ENCODE measurements at places on chromosomes 7 and 10.

GRCh38 chr7:43569424-43569823 lies 13.5 kb upstream of the STK17A start:
- no peak for DNase-seq

DNA sequence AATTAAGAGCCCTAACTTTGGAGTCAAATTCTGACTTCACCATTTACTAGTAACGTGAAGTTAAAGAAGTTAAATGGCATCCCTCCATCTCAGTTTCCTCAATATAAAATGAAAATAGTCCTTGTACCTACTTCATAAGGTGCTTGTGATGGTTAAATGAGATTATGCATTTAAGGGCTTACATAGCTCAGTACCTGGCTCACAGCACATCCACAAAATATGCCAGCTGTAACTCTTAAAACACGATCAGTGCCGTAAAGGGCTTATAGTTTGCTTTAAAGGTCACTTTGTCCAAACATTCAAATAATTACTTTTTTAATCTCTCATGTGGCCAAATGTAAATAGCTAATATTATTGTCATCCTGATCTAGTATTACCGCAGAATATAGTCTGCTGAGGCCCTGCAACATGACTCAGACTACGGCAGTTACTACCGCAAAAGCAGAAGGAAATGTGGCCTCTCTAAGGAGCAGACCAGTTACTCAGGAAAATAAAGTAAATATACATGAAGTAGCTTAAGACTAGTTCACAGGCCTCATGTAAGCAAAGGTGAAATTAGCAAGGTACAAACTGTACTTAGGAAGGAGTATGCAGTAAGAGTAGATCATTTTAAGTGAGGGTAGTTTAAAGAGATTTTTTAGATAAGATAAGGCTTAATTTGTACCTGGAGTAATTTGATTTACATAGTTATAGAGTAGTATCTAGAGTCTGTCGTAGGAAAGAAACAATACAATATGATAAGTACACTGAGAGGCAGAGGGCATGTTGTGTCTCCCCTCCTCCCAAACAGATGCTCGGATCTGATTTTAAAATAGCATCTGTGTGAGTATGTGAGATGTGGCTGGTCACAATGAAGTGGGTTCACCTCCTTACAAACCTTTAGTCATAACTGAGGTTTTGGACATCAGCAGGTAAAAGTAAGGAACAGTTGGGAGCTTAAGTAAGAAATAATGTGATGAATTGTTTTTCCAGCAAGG lies 13.1 kb downstream of the CASP2 start:
- DNase-seq = no peak

GRCh38 chr10:97612386-97612785 lies 20.9 kb downstream of the MORN4 start:
- no peak for DNase-seq

DNA sequence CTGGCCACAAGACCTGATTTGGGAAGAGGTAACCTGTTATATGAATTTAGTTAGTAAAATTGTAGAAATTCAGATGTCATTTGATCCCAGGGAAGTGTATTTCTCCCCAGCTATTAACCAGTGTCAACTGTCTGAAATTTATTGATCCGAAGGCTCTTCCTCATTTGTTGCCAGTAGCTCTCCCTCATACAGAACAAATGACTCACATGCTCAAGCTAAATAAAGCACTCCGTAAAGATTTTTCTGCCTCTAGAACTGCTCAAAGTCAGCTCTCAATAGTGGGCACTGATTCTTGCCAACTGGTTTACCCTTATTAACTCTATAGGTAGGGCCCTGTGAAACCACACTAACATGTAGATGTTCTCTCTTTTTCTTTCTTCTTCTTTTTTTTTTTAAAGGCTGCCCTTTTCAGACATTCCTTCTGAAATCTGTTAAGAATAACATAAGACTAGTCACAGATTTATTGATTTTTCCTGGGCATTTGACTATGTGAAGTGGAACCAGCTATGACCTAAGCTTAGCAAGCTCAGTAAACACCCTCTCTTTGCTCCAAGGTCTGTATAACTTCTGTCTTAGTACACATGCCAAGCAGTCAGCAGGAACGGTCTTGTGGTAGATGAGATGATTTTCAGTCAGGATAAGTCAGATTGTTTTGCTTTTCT lies 21.8 kb downstream of the RPA3 start:
- no peak for DNase-seq

GRCh38 chr10:23157691-23158369 lies 34.3 kb upstream of the PTF1A start:
- DNase-seq = no peak

DNA sequence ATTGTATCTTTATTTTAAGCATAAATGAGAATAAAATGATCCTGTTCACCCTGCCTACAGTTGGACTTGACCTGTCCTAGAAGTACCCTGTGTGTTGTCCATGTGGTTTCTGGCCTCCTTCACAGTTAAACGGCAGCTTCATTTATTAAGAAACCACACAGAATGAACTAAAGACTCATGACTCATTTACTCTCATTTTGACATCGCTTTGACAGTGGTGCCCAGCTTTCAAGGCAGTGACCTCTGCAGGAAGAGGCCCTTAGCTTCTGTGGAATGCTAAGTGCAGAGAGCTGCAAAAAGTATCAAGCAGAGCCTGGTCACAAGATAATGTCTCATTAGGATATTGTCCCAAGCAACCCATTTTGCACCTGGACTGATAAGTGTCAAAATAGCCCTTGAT lies 93.4 kb downstream of the AVL9 start:
- DNase-seq = no peak

DNA sequence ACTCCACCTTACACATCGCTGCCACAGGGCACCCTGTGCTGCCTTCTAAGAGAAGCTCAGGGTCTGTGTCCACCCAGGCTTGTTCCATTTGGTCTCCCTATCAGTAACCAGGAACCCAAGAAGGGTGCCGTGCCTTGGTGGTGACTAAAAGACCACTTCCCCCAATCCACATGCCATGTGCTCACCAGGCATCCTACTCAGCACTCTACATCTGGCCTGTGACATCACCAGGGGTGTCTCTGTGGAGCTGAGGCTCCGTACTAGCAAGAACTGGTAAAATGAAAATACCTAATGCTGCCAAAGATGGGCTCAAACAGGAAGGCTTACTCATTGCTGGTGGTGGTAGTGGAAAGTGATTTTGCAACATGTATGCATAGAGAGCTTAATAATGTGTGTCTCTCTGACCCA lies 19.0 kb upstream of the C10orf71 start:
- DNase-seq = no peak

DNA sequence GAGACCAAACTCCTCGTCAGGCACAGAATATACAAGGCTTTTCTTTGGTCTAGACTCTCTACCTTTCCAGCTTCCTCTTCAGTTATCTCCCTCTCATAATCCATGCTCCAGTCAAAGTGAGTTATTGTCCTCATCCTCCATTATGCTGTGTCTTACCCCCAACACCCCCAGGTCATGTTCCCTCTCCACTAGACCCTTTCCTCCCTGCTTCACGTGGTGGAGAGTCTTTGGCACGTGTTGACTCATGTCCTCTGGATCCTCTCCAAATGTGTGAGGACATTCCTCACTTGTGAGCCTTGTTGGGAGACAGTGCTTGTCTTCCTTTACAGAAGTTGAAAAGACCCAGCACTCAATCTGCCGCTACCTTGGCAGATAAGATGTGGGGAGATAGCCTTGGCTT lies 36.0 kb upstream of the DLD start:
- DNase-seq = no peak

All from activated CD4-positive, alpha-beta T cell treated with anti-CD3 and anti-CD28 coated beads for 1 hour (primary cell).